Stimulated activated CD8-positive, alpha-beta memory T cell treated with anti-CD3 and anti-CD28 coated beads, Interleukin-7, amount 100 ng/mL, for 1 hour (primary cell): ENCODE measurements at places on chromosomes 12 and 14.

DNA sequence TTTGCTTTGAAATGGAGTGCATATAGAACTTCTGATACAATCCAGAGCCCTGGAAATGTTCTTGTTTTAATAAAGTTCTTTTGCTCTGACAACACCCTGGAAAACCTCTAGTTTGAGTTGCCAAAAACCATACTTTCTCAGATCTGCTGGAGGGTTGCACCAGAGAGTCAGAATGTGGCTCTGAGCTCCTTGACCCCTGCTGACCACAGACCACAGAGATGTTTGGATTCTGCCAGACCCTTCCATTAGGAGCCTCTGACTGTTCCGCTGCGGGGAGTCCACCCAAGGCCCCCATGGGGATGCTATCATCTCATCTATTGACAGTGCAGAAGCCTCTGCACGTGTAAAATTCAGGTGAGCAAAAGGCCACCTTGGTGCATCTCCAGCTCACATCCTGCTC, 332.6 kb downstream of the GLT1D1 start:
- DNase-seq: no peak

- no peak for DNase-seq
Observed at GRCh38 chr12:52073531-52074381, 4.0 kb downstream of the ATG101 start.

DNA sequence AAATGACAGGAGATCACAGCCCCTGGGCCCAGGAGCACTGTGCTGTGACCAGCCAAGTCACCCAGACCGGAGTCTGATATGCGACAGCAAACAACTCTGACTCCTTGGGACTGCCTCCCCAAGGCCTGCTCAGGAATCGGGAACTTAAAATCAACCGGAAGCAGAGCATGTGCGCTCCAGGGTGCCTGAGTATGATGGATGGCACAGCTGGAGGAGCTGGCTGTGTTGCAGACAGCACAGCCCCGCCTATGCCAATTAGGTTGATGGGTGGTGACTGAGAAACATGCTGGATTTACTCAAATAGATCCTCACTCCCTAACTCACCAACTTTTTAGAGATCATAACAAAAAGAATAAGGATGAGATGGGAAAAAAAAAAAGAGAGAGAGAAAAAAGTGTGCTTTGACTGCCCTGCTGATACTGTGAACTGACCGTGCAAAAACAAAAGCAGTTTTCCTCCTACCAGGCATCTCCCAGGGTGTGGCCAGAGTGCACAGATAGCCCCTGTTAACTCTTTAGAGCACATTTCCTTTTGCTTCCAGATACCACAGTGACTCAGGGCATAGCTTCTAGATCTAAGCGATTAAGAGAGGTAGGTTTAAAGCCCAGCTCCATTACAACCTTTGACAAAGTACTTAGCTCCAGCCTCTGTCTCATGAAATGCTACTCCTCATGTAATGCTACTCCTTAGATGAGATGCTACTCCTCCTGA, 27.4 kb upstream of the STON2 start:
- no peak for DNase-seq

DNA sequence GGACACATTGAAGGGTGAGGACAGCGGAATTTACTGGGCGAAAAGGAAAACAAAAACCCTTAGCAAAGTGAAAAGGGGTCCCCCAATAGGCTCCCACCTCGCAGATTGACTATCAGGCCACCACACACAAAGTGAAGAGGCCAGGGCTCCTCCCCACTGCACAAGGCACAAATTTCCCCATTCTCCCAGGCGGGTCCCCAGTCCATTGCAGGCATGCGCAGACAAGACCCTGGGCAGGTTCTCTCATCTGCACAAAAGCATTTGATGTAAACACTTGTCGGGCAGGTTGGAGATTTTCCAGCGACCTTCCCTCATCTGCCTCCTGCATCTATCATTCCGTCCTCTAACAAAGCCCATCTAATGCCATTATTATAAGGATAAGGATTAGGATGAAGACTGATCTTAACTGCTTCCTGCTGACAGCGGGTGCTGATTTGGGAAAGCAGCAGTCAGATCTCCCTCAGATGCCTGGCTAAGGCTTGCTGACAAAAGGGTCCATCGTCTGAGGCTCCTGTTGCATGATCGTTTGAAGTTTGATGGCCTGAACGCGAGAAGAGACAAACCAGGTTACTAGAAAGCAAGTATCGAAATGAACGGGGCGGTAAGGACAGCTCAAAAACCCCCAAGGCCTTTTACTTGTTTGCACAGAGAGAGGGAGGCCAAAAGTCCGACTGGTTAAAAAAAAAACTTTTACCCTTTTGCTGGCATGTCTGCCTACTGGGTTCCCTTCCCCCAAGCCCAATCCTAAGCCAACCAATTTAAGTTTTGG, 14.4 kb downstream of the ASCL4 start:
- no peak for DNase-seq

DNA sequence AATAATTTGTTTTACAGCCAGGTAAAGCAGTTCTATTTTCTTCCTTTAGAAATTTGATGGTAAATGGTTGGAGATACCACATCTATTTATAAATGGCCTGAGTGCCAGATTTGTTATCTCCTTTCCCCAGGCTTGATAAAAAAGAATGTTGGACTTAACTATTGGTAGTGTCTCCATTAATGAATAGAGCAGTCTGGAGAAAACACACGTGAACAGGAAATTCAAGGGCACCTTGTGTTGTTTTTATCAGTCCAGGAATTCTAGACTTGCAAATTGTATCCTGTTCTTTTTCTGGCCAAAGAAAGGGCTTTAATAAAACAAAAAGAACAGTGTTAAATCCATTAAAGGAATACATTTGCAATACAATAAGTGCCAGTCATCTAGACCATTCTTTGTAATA, 40.8 kb upstream of the BMAL2 start:
- no peak for DNase-seq

- no peak for DNase-seq
Observed at GRCh38 chr14:77910506-77910905, 110.6 kb downstream of the ADCK1 start.

DNA sequence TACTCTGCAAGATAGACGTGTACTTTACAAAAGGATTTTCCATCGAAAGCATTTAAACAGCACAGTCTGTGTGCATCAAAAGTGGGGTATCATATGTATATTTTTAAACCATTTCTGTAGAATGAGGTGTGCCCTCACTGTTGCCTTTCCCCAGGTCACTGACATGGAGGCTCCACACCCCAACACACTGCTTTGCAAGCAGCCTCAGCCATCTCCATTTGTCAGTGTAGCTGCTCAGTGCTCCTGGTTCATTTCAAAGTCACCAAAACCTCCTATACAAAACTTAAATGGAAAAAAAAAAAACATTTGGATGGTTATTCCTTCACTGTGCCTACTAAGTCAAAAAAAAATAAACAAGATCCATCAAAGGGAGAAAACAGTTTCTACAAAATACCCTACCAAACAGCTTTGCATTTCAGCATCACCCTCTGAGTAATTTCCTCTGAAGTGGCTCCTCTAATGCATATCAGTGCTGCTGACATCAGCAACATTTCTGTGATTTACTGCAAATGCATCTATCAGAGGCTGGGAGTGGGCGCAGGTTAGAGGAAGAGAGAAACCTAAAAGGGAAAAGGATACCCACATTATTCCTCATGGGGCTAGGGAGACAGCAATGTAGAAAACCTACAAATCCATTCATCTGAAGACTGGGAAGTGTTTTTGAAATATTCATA, 46.0 kb downstream of the KCNK10 start:
- DNase-seq: no peak

GRCh38 chr14:68834816-68835215, 41.9 kb upstream of the ZFP36L1 start:
- no peak for DNase-seq

DNA sequence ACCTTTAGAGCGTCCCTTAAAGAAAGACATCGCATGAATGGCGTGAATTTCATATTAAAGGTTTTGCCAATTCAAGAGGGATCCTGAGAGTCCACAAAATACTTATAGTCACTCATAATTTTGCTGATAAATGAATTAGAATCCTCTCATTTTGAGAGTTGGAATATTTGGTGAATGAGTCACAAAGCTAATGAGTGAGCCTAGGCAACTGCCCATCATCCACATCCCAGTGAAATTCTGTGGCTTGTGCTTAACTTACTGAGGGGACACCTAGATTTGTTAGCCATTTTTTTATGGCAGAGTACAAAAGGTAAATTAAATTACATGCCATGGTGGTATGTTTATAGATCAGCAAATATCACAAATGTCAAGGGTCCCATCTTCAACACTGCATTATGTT, 12.7 kb upstream of the NOXRED1 start:
- no peak for DNase-seq

- DNase-seq: no peak
Observed at GRCh38 chr12:95633049-95633731, 81.9 kb upstream of the USP44 start.

- DNase-seq: no peak
Observed at GRCh38 chr14:87992346-87992717, 650 bp downstream of the GALC start.

DNA sequence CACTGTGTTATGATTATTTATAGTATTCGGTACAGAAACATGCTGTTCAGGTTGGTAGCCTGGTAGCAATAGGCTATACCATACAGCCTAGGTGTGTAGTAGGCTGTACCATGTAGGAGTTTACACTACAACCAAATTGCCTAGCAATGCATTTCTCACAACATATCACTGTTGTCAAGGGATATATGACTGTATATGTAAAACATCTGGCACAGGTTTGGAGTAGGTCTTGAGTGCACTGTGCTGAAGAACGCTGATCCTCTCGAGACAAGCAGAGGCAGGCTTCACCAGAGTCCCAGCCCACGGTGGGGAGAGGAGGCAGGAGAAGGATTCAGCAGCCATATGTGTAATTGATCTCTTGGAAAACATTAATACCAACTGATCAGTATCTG, 15.0 kb upstream of the TBX5 start:
- DNase-seq: no peak

- no peak for DNase-seq
Observed at GRCh38 chr14:73742520-73743238, 28.5 kb upstream of the PNMA1 start.

- no peak for DNase-seq
Observed at GRCh38 chr12:3644104-3644503, 108.8 kb downstream of the CRACR2A start.

DNA sequence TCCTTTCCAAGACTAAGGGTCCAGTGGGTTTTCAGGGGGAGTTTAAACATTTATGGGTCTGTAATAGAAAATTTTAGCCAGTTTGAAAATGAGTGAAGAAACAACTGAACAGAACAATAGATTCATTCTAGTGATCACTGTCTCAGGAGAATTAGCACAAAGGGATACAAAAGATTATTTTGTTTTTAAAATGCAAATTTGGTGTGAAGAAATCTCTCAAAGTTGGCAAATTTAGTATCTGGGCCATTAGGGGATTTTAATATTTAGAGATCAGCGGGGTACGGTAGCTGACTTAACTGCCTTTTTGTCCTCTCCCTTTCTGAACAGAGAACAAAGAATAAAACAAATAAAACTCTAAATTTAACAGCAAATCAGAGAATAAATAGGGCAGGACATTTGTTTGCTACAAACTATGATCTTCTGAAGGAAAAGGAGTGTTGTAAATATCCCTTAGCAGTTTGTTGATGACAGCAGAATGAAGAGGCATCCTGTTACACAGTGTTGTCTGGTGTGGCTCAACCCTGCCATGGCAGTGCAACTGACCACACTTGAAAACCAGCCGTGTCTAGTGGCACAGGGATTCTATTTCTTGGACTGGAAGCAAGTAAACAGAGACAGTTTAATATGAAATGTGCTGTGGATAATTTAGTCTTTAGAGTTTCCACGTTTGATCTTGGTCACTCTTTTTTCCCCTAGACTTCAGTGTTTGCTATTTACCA, 46.3 kb upstream of the LRTM2 start:
- no peak for DNase-seq

GRCh38 chr12:2231011-2231595, 178.3 kb downstream of the CACNA1C start:
- DNase-seq: no peak

DNA sequence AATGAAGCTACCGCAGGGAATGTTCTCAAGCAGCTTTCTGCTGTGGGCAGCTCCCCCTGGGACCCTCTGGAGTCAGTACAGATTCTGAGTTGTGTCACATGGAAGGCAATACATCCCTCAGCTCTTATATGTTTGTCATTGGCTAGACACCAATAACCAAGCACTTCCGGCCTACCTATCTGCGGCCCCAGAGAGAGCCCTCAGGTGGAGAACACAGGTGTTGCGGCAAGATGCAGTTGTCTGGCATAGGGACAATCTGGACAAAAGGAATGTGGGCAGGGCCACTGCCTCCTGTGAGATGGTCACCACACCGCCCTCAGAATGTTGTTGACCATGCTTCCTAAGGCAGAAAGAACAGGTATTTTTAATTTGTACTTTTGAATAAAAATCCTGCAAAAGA, 118.7 kb downstream of the BRMS1L start:
- DNase-seq: no peak
